AML-193 (cell line): ENCODE measurements at places on chromosomes 6 and 20.

DNA sequence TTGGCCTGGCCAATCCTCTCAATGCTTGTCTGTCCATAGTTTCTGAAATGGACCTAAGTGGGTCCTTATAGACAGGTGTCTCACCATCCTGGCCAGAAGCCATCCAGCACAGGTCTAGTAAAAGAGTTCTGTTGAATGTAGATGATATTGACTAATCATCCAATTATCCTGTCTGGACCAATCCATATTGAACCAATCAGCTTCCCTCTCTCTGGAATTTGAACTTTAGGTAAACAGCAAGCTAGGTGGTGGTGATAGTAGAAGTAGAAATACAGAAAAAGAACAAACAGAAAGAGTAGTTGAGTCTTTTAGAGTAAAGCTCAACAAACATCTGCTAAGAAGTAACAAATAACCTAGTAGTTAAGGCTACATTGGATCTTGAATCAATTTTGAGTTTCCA is 9.5 kb upstream of the PNRC1 start:
- no peak for DNase-seq

DNA sequence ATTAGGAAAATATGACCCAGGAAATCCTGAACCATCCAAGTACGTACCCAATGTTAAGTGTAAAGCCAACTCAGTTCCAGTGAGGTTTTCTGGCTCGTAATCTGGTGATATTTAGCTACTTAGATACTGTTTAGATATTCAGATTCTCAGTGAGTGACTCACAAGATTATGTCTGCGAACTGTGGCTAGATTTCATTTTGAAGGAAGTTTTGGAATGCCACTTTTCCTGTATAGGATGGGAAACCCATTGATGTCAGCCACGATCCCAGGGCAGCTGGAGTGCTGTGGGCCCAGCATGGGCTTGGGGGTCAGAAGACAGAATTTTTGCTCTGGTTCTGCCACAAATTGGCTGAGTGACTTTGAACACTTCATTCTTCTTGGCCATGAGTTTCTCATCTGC is 76.3 kb downstream of the TMEM170B start:
- no peak for DNase-seq

GRCh38 chr6:7100753-7101081 is 7.0 kb upstream of the RREB1 start:
- no peak for DNase-seq

GRCh38 chr6:83044091-83044768 is 21.4 kb downstream of the UBE3D start:
- DNase-seq, result no peak

DNA sequence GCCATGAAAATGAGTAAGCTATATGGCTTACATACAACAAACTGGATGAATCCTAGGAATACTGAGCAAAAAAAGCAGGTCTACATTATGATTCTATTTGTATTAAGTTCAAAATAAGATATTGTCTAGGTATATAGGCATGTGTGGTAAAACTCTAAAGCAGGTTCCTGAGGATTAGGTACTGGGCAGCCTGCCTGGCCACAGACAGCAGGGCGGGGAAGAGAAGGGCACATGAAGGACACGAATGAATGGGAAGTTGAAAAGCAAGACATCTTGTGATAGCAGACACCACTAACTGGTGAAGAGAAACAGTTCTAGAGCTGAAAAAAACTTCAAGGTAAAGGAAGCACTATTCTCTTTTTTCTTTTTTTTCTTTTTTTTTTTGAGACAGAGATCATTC is 72.6 kb upstream of the SLC4A11 start:
- no peak for DNase-seq

GRCh38 chr6:118292558-118292957 is 255.5 kb upstream of the PLN start:
- DNase-seq, result no peak

DNA sequence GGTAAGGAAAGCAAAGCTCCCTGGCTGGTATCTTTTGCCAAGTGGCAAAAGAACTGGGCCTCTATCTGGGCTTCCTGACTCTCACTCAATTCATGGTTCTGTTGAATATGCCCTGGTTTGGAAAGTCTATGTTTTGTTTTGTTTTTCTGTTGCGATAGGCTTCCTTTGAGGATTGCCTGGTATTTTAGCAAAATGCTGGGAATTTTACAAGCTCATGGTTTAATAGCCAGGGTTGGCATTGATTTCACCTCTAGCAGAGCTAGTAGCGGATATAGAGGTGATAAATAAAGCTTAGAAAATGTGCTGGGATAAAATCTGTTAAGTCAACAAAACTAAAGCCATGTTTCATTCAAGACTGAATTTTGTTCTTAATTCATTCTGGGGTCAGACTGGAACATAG is 109.9 kb downstream of the RNF144B start:
- no peak for DNase-seq

DNA sequence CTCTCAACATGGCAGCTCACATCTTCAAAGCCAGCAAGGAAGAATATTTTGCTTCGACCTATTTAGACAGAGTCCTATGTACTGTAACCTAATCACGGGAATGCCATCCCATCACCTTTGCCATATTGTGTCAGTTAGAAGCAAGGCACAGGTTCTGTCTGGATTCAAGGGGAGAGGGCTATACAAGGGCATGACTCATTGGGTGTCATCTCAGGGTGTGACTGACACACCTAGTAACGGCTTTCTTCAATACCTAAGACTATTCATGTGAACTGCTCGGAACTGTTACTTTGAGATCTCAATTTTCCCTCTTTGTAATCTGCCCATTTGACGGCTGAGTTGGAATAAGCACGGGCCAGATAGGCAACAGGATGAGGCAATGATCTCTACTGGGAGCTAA is 135.6 kb upstream of the HDGFL1 start:
- DNase-seq, result no peak

- no peak for DNase-seq
Measured at GRCh38 chr6:167664678-167665660, 161.7 kb upstream of the AFDN start.

DNA sequence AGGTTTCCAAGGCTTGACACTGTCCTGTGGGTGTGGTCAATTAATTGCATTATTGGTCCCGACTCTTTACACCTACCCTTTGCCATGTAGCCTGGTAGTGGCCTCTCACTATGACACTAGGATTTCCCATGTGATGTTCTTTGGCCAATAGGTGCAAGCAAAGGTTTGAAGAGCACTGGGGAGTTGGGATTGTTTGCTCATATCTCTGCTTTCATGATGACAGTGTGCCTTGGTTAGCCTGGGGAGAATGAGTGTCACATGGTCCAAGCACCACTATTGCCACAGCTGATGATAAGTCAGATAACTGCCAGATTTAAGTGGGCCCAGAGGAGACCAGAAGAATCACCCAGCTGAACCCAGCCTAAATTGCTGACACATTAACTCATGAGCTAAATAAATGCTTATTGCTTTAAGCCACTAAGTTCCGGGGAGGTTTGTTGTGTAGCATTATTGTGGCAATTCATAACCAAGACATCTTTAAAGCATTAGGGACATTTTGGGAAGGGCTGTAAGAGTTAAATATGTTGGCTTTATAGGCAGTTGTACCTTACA is 17.2 kb upstream of the SCP2D1 start:
- DNase-seq, result no peak

DNA sequence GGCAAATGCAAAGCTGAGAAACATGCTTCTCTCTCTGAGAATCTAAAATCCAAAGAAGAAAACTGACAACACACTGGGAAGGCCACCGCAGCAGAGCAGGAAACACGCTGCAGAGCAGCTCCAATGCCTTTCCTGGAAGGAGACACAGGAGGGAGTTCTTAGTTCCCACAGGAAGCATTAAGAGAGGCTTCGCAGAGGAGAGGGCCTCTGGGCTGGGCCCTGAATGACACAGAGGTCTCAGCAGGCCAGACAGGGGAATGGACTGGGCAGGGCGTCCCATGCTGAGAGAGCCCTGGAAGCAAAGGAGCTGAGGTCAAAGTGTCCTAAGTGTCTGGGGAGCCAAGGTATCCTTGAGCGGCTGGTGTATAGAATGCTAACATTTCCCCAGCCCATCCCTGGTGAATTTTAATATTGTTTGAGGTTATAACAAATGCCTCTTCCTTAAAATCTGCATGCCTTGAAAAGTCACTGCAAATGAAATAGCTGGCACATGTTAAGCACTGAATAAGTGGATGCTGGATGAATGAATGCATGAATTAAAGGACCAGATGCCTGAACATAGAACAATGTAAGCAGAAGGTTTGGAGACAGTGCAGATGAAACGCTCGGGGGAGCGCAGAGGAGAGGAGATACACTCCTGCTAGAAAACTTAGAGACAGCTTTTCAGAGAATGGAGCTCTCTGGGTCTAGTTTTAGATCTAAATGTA is 110.0 kb upstream of the SYNDIG1 start:
- DNase-seq, result no peak

DNA sequence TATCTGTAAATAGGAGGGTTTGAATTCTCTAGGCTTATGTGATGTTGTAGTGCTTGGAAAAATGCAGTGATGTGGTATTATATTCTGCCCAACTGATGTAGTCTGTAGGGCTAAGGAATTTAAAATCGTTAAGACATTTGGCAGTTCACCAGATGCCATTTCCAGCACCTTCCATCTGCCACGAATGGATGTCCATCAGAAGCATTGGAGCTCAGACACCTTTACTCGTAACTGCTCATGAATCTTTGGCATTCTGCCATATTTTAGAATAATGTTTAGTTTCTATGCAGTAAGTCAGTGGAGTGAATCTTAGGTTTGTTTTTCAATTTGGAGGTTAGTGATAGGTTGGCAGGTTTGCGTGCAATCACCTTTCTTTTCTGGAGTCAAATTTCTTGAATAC is 2.4 kb upstream of the SYTL3 start:
- no peak for DNase-seq

DNA sequence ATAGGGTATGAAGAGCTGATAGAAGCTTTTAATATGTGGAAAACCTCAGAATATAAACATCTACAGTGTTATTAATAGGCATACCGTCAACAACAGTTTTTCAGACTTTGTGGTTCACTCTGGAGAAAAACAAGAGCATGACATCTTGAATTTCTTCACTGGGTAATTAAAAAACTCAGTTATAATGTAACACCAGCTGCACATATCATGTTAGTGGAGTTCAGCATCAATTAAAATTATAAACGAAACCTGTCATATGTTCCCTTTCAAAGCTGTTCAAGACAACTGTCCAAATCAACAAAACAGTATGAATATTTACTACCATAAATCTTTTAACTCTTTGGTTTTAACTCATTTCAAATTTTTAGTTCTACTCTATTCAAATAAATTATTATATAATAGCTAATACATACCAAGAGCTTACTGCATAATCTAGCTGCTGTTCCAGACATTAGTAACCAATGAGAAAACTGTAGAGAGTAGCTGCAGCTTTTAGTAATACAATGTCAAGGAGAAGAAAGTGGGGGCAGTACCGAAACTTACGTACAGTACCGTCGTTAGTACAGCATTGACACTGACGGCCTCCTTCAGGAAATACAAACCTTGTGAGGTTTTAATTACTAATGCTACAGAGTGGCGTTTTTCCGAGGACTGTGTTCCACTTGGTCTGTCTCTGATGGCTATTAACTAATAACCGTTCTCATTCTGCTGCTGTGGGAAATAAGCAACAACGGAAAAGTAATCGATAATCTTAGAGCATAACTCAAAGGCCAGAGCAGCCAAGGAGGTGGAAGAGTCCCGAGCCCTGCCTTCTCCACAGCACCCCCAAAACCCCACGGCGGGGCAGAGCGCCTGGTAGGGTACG is 532 bp upstream of the PM20D2 start:
- peak; percentile 83 for DNase-seq

GRCh38 chr6:140380427-140381218 is 1006.2 kb upstream of the CITED2 start:
- DNase-seq, result peak; percentile 57

GRCh38 chr6:39664173-39664572 is 61.0 kb downstream of the KIF6 start:
- DNase-seq, result no peak

- DNase-seq, result no peak
Measured at GRCh38 chr6:95767897-95768463, 190.6 kb downstream of the MANEA start.

GRCh38 chr6:139743664-139744437 is 369.4 kb upstream of the CITED2 start:
- no peak for DNase-seq

DNA sequence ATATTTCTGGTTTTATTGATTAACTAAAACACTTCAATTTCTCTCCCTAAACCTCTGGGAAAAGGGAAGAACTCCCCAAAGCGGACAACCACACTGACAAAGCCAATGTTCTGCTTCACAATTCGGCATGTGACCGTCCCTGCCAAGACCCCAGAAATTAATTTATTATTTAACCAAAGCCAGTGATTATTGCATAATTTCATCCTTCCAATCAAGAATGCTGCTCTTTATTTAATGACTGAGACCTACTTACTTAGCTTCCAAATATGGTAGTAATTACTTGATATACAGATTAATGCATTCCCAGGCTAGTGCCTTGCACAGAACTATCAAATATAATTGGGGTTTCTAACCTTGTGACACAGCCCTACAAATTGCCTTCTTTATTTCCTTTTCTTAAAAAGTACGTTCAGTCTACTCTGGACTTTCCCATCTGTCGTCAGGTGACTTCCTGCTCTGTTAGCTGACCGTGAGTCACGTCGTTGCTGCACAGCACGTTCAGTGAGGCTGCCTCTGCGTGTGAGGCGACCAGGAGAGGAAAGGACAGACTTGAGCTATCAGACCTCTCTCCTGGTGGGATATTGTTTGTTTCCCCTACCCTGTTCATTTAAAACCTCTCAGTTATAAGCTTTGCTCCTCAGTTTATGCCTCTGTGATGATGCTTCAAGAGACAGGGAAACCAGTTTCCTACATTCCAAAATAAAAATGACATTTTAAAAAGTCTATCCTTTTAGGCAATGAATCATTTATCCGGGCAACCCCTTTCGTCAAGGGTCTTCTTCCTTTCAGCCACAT is 55.7 kb upstream of the TNFAIP3 start:
- DNase-seq, result peak; percentile 95

DNA sequence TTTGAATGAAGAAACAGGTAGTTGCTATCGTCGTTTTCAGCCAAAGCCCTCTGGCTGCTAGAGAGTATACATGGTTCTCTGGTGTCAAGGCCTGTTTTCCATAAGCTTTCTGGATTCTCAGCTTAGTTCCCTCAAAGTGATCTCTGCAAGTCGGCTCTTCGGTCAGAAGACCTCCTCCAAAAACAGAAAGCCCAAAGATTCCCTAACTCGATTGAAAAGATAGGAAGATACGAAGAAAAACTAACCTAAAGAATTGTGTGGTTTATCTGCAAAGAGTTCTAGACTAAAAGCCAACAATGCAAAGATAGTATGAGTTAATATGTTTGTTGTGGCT is 545 bp upstream of the ASCC3 start:
- peak; percentile 46 for DNase-seq

- DNase-seq, result no peak
Measured at GRCh38 chr6:153140299-153140698, 9.2 kb upstream of the RGS17 start.

GRCh38 chr20:54535033-54535432 is 59.6 kb downstream of the DOK5 start:
- no peak for DNase-seq

DNA sequence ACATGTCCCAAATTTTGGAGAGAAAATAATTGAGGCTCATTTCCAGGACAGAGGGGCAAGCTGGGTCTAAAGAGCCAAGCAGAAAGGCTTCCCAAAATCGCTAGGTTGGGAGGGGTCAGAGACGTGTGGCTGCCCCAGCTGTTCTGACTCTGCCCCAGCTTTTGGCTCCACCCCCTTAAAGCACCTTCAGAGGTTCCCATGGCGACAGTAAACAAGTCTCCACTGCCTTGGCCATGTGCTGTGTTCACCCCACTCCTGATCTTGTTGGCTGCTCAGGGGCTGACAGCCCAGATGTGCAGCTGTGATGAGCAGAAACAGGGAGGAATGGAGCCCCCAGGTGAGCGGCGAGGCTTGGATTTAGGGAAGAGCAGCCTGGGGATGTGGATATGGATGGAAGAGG is 72.8 kb upstream of the SPTLC3 start:
- no peak for DNase-seq

GRCh38 chr6:114439411-114439810 is 96.6 kb upstream of the HS3ST5 start:
- DNase-seq, result no peak
